ENCODE measurements at places on chromosomes 16 and 17.
A peak's percentile ranks its signal among the peaks of the same experiment; 100 is the strongest.

DNA sequence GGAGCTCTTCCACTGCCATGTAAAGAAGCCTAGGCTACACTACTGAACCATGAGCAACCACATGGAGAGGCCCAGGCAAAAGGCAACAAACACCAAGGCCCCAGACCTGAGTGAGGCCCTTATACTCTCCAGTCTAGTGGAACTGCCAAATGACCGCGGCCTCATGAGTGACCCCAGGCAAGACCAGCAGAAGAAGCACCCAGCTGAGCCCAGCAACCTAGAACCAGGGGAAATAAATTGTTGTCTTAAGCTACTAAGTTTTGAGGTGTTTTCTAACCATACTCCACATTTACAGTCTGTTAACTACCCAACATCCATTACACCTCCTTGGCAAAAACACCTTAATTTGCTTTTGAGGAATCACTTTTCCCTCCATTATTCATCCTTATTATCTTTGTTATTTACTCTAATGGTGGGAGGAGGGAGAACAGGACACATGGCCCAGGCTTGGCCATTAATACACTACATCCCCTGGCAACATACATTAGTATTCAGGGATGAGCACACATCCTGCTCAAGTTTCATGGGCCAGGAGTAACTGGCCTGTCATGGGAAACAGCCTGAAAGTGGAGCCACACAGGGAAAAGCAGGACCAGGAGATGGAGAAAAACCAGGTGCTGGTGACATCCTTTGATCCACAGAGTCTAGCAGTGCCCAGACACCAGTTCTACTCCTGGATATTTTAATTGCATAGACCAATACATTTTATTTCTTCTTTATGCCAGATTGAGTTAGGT, 26.2 kb downstream of the SLC39A11 start:
- DNase-seq, result no peak

DNA sequence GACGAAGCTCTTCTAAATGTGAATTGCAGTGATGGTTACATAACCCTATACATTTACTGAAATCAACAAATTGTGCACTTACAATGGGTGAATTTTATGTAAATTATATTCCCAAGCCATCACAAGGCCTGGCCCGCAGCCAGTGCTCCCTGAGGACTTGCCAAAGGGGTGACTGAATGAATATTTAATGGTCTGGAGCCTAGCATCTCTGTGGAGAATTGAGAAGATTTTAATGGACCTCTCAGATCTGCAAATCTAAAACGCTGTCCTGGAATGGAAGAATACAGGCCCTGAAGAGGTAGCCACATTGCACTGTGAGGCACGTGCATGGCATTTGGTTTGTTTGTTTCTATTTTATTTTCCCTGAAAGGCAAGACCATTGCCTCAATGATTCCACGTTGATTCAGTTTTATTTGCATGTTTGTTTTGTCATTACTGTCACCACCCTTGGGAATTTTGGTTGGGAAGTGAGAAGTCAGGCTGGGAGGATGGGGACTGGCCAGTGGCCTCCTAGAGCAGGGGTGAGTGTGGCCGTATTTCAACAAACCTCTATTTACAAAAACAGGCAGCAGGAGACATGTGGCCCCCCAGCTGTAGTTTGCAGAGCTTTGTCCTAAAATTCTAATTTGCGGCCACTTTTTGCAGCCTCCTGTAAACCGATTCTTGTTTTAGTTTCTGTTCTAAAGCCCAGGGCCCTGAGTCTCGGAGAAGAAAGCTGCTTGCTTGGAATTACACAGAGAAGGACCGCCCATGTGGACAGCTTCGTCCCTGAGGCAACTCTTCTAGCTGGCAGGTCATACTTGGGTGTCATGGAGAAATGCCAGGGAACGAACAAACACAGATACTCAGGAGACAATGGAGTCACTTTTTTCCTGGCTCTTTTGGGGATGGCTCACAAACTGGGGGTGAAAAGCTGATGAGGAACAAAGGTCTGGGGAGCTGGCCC, 40.5 kb upstream of the GCSH start:
- no peak for DNase-seq

GRCh38 chr17:33667052-33667509, 374.0 kb upstream of the ASIC2 start:
- DNase-seq, result no peak

GRCh38 chr17:75842411-75842810, 1.8 kb downstream of the UNC13D start:
- DNase-seq, result no peak

- DNase-seq, result no peak
These were observed 37.4 kb downstream of the ANKRD11 start for GRCh38 chr16:89452925-89453324.

DNA sequence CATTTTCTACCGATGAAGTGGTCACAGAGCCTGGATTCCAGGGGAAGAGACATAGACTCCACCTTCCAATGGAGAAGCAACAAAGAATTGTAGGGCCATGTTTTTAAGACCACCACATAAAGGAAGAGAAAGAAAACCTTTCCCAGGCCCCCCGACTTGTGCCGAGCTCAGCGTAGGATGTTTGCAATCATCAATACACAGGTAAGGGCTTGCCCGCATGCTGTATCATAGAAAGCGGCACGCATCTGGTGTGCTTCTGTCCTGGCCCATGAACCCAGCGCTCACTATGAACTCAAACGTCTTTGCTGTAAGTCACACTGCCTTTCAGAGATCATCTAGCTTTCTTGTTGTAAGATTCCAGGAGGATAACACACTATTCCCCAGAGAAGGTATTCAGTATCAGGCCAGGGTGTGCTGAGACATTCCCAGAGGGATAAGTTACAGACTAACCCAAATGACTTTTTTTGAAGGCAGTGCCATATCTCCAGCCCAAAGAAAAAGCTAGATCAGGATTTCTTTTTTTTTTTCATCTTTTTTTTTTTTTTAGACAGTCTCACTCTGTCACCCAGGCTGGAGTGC, 79.5 kb upstream of the RPL38 start:
- DNase-seq, result no peak

DNA sequence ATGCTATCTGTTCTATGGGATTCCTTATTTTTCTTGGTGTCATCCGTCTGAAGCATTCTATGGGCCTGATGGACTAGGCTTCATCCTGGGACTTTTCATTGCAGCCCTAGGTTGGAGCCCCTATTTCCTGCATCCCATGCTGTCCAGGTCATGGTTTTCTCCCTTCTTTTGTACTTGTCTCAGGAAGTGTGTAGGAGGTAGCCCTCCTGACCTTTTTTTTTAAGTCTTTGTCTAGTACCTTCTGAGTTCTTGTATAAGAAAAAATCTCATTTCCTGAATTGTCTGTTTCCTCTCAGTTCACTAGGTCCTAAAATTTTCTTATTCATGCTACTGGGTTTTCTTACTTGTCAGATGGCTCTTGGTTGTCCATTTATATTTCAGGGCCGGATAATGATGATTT, 6.0 kb downstream of the NDEL1 start:
- no peak for DNase-seq

DNA sequence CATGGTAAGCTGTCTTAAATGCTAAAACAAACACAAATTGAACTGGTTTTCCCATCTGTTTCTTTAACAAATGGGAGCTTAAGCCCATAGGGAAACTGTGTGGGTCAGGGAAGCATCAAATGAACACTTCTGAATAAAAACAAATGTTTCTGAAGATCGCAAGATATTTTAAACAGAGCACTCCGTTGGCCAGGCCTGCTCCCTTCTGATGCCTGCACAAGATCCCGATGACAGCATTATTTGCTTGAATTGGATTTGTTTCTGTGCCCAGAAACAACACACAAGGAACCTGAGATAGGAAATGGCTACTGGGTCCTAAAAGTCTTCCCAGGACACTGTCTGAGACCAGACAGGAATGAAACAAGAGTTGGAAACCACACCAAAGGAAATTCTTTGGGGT, 425.8 kb upstream of the ZFHX3 start:
- no peak for DNase-seq

DNA sequence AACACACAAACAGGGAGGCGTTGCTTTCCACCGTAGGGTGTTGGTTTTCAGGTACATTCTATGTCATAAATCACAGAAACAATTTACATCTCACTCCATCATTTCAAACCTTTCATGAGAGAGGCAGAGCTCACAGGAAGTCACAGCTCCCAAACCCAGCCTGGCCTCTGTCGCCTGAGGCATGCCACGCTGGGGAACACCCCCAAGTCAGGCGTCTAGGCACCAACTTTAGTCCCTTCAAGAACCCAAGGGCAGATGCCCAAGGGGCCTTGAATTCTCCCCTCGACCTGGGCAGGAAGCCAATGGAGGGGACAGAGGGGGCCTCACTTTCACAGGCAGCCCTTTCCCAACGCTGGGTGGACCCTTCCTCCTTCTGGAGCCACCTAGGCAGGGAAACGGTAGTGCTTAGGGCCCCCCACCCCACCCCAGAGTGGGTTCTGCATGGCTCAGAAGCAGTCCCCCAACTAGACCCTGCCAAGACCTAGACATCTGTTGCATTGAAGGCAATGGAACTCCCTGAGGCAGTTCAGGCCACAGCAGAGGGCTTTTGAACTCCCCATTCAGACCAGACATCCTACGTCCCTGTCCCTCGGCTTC, 10.6 kb downstream of the TBX4 start:
- DNase-seq, result peak; percentile 22

GRCh38 chr17:81660441-81660840, 4.1 kb upstream of the PDE6G start:
- DNase-seq, result no peak

- no peak for DNase-seq
These were observed 7.1 kb downstream of the USP31 start for GRCh38 chr16:23141959-23142740.
